ENCODE measurements at places on chromosomes 13 and 19.

DNA sequence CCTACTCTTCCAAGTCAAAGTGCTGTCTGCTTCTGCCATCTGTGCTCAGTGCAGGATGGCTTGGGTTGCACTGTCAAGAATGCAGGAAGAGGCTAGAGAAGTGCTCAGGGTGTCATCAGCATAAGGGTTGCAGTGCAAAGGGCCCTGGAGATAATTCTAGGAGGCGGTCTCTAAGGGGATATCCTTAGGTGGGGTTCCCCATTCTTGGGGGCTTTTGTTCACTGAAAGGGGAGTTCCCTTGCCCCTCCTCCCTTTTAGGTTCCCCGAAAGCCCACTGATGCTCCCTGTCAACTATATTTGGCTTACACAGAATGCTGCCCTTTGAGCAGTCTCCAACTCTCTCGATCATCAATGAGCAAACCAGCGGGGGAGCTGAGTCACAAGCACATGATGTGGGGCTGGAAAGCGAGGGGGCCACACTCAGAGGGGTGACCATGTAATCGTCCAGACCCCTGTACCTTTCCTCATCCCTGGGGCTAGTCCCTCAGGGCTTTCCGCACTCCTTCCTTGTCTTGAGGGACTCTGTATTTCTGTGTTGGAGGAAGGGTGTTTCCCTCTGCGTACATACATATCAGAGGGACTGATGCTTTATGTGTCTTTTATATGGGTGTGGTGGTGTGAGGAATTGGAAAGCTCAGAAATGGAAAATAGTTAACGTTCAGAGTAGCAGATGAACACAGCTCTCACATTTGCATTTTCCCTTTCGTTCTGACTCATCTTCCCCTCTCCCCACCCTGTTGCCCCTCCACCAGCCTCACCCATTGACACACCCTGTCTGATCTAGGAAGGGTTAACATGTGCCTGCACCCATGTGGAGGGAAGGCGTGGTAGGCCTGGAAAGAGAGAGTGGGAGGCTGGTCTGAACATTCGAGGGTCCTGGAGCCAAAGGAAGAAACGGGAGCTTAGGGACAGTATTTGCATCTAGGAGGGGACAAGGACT lies 6.7 kb downstream of the ZBTB32 start:
- no peak for DNase-seq

DNA sequence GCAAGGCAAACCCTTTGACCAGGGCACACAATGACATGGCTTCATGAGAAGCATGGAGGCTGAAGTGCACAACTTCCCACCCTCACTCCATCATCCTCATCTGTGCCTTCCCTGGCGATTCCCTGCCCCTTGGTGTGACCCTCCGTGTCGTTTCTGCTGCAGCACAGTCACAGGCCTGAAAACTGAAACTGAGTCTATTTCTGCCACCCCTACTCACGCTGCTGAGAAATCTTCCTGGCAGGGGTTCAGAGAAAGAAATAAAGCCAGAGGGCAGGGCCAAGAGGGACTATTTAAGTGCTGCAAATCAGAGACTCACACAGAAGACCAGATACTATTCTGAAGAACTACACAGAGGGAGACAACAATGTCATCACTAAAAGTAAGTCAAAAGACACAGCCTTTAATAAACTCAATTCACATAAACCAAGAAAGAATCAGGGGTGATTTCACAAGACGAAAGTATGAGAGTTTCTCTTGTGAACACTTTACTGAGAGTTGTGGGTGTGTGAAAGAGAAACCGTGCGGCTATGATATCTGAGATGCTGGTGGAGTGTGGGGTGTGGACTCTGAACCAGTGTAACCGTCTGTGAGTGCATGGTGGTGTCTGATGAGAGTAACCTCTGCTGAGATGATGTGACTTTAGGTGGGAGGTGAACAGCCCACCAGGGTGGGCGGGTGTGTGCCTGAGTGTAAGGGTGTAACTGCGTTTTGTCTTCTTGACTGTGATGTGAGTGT lies 23.5 kb downstream of the LGALS16 start:
- no peak for DNase-seq

- peak; percentile 98 for DNase-seq
Measured at GRCh38 chr19:40444000-40444824, at the start of gene SERTAD3. TSS of gene SERTAD3 (minus strand) at chr19:40444335. CDS start at chr19:40442080, 2,255 bp downstream.

DNA sequence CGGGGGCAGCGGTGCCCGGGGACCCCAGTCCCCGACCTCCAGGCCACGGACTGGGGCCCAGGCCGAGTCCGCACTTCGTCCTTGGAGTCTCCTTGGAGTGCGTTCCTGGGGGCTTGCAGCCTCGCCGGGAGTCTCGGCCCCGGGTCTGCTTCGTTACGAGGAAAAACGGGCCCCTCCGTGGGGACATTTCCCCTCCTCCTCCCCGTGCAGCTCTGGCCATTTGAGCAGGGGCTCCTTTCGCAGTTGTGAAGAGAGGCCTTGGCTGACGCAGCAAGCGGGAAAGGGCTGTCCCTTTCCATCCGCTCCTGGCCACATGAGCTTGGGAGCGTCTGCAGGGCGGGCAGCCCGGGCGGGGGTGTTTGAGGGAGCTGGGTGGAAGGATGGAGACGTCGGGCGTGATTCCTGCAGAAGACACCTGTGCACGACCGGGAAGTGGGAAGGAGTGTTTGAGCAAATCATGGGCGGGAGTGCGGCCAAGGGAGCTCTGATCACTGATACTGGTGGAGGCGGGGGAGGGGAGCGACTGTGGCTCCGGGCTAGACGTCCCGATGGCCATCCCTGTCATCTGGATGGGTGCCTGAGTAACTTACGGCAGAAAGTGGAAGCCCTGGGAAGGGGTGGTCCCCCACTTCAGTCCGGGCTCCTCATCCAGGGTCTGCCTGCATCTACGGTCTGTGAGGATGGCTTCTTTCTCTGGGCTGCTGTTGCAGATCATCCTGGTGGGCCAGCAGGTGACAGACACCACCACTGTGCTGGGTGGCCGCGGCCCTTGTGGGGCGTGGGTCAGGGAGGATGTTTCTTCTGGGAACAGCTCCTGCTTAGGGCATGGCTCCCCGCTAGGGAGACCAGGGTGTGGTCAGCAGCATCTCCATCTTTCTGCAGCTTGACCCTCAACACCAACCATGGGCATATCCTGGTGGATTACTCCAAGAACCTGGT lies 736 bp downstream of the GPI start:
- DNase-seq, result peak; percentile 60

DNA sequence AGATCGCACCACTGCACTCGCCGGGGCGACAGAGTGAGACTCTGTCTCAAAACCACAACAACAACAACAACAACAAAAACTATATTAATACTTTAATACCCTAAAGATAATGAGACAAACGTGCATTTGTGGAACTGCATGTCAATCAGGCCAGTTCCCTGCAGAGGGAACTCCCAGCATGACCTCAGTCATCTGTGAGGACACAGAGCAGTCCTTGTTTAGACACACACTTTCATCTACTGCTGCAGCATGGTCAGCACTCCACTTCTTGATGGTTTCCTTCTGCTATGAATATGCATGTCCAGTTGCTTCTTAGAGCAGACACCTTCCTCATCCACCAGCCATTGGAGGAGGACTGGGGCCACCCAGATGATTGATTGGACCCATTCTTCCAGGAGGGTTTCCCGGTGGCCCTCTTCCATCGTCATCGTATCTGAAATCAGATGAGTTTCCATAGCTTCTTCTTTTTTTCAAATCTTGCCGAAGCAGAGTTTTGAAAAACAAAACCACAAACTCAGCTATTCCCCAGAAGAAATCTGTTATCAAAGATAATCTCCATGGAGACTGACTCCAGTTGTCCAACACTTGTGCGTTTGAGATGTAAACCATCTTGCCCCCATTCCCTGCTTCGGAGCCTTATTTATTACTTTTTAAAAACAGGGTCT lies 26.5 kb downstream of the ZNF607 start:
- peak; percentile 62 for DNase-seq

DNA sequence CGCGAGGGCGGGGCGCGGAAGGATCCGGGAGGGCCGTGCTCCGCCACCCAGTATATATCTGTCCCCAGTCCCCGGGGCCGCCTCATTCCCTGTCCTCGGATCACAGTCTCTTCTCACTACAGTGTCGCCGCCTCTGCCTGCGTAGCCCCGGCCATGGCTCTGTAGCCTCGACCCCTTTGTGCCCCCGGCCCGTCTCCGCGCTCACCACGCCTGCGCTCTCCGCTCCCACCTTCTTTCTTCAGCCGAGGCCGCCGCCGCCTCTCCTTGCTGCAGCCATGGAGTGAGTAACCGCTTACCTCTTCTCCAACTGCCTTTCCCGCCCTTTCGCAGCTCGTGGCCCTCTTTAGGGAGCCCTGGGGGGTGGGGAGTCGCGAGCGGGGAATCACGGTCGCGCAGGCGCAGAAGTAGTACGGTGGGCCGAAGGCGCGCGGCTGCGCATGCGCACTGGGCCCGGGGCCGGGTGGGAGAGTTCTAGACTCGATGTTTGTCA lies at the start of the genes ATF5 and NUP62:
TSS of gene ATF5 (plus strand) at position 85 of the 490 bp plus-strand sequence. CDS start 1,646 bp downstream, outside the sequence.
TSS of gene NUP62 (minus strand) at position 384 of the 490 bp plus-strand sequence. CDS start 19,697 bp downstream, outside the sequence.
- DNase-seq, result peak; percentile 96

GRCh38 chr19:5718037-5718578 lies 1.8 kb downstream of the LONP1 start:
- no peak for DNase-seq

DNA sequence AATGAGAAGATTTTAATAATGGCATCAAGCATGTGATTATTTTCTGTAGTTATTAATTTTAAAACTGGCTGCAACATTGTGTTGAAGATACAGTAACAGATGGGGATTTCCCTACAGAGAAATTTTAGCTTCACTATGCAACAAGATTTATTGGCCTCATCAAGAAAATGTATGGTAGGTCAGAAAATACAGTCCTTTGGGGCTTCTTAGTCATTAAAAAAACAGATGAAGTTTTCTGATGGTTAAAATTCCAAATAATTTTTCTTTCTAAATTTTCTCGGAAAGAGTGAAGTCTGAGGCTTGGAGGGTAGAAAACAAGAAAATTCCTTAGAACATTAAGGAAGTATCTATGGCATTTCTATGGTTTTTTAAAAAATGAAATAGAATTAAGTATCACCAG lies 1790.8 kb upstream of the PCDH20 start:
- no peak for DNase-seq

GRCh38 chr13:45482571-45483173 lies 17.9 kb downstream of the COG3 start:
- no peak for DNase-seq

- DNase-seq, result peak; percentile 84
Measured at GRCh38 chr19:1847684-1848398, 442 bp downstream of the REXO1 start.

GRCh38 chr13:110221406-110222117 lies 85.4 kb downstream of the COL4A1 start:
- DNase-seq, result no peak

- no peak for DNase-seq
Measured at GRCh38 chr19:55433292-55433691, 9.8 kb downstream of the SHISA7 start.

DNA sequence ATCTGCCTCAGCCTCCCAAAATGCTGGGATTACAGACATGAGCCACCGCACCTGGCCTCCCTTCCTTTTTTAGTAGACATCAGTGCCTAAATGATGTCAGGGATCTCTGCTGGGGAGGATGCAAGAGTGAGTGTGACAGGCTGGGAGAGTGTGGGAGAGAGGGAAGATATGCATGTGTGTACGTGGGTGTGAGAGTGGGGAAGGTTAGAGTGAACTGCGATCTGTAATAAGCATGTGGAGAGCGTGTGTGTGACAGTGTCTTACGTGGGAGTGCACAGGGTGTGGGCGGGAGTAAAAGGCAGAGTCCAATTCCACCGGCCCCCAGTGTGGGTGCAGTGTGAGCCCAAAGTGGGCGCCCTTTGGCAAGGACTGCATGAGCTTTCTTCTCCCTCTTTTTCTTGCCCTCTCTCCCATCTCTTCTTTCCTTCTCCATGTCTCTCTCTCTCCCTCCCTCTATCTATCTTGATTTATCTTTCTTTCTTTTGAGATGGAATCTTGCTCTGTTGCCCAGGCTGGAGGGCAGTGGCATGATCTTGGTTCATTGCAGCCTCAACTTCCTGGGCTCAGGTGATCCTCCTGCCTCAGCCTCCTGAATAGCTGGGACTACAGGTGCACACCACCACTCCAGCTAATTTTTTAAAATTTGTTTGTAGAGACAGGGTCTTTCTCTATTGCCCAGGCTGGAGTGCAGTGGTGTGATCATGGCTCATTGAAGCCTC lies 893 bp upstream of the NPHS1 start:
- DNase-seq, result no peak

- peak; percentile 29 for DNase-seq
Measured at GRCh38 chr13:85816413-85816812, 17.2 kb upstream of the SLITRK6 start.

DNA sequence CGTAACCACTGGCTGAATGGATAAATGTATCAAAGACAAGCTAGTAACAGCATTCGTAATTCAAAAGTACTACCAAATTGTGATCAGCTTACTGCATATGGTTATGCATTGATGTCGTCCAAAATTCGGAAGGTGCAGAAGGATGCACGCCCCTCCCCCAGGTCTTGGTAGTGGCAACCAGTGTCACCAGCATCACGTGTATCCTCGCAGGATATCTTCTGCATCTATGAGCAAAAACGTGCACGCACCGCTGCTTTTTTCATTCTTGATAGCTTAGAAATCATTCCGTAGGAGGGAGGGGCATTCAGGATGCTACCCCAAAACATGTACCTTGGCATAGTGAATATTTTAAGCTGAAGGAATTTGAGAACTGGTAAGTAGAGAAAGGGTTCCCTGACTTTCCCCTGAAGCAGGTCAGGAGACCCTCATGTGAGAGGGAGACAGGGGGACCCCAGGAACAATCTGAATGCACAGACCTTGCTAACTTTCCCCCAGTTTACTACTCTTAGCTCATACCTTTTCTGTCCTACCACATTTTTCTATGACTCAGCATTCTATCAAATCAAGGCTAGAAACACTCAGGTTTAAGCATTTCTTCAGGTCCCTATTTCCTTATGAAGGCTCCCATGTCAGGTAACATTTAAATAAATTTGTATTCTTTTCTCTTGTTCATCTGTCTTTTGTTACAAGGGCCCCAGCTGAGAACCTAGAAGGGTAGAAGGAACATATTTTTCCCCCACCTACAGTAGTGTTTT lies 61.2 kb upstream of the TM9SF2 start:
- no peak for DNase-seq

DNA sequence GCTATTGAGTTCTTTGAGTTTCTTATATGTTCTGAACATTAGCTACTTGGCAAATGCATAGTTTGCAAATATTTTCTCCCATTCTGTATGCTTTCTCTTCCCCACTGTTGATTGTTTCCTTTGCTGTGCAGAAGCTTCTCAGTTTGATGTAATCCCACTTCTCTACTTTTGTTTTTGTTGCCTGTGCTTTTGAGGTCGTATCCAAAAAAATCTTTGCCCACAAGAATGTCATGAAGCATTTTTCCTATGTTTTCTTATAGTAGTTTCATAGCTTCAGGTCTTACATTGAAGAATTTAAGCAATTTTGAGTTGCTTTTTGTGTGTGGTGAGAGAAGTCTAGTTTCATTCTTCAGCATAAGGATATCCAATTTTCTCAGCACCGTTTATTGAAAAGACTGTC lies 536.7 kb upstream of the ARGLU1 start:
- no peak for DNase-seq

DNA sequence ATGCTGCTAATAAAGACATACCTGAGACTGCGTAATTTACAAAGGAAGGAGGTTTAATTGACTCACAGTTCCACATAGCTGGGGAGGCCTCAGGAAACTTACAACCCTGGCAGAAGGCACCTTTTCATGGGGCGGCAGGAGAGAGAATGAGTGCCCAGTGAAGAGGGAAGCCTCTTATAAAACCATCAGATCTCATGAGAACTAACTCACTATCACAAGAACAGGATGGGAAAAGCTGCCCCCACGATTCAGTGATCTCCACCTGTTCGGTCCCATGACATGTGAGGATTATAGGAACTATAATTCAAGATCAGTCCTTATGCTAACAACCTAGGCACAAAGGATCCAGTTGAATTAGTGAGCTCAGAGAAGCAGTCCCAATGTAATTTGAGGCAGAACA lies 59.4 kb downstream of the GPC6 start:
- DNase-seq, result no peak
